ENCODE measurements at places on chromosomes 11 and 22. TPM values are rescaled to one million over a fixed set of nuclear protein-coding genes. Genes with fewer than 3 reads are reported as not detected.

TRIM34 gene
- total RNA-seq = 17.0 TPM

CEND1 gene
- total RNA-seq = 0.17 TPM

DNA sequence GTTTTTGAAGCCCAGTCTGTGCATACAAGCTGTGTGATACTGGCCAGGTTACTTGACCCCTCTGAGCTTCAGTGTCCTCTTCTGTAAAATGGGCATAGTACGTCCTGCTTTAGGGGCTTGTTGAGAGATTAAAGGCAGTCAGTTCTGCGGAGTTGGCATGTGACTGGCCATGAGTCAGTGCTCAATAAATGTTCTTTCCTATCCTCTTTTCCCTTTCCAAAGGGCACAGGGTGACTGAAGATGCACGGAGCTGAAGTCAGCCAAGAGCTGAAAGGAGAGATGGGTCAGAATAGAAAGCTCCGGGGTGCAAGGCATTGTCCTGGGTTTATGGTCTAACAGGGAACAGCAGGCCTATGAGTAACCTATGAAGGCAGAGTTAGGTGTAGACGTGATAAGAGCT lies 48.9 kb downstream of the TP53I11 start:
- DNase-seq = no peak

DNA sequence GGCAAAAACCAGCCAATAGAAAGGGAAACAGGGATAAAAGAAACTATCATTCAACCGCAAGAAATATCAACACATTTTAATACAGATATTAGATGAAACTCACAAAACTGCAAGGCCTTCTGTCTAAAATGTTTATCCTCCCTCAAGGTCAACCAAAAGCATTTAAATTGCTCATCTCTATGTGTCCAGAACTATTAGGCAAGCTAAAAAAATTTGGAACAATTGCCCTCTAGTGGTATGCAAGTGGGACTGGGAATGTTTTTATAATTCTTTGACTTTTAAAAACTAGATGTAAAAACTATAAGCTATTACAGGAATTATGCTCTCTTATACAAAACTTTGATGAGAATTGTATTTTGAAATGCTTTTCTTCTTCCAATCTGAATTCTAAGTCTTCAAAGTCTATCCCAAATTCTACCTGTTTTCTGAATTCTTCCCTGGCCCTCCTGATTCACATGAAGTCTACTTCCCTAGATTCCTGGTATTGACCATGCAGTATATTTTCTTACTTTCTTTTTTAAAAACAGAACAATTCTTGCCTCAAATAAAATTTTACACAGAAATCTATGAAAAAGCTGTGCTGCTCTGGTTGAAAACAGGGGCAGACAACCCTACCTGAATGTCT lies 4.9 kb downstream of the CWC15 start:
- DNase-seq = peak; percentile 56

- peak; percentile 86 for DNase-seq
Measured at GRCh38 chr22:30390974-30391691, 3.9 kb upstream of the RNF215 start.

DNA sequence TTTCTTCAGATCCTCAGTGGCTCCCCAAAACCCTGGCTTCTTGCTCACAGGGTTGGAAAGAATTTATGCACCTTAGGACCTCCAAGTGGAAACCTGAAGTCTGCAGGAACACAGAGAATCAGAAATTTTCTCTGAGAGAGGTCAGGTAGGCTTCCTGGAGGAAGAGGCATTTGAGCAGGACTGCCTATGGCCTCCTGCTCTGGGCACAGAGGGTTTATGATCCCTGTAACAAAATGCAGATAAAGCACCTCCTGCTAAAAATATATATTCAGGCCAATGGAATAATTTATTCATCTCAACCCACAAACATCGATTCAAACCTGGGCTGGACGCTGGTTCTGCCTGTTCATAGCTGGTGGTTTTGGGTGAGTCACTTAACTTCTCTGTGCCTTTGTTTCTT lies 68.1 kb upstream of the FGF3 start:
- no peak for DNase-seq
